Putamen (tissue), 1 donor: ENCODE measurements at places on chromosomes 7 and 10.

DNA sequence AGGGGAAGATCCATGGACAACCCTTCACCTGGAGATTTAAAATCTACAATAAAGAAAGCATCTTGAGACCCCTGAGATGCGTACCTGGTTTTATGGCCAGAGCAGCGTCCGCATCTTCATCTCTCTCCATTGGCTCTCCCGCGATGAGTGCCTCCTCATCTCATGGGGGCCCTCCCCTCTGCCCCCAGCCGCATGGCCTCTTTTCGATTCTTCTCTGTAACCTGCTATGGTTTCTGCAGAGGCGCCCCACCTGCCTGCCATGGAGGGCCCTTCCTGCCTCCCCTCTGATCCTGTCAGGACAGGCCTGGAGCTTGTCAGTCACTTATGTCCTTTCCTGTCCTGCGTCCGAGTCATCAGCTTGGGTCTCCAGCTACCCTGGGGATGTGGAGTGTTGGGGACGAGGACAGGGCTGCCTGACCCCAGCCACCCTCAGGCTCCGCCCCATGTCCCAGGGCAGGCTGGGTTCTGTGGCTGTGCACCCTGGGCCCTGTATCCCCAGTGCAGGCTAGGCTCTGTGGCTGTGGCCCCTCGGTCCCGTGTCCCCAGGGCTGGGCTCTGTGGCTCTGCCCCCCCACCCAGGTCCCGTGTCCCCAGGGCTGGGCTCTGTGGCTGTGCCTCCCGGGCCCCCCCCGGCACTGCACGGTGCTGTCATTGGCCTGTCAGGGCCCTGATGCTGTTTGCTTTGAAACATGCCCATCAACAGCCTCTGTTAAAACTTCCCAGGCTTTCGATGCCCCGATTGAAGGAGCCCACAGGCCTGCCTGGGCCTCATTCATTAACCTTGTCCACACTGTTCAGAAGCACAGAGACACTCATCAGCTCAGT is 99.8 kb downstream of the WDR37 start:
- DNase-seq, result no peak

DNA sequence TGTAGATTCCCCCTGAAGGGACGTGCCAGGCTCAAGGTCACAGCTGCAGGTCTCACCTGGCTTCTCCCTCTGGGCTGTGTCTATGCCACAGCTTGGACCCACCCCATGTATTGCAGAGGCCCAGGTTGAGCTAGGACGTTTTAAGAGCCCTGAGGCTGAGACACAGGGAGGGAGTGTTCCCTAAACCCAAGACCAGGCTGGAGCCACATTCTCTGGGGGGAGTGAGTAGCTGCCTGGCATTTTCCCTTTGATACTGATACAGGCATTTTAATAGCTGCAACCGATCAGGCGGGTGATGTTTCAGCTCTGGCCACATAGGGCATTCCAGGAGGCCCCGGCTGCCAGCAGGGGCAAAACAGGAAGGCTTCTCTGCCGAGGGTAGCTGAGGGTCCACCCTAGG is 13.4 kb downstream of the COL13A1 start:
- no peak for DNase-seq

- peak; percentile 7 for DNase-seq
These were observed 217.1 kb upstream of the DPP6 start for GRCh38 chr7:153835103-153835502.

DNA sequence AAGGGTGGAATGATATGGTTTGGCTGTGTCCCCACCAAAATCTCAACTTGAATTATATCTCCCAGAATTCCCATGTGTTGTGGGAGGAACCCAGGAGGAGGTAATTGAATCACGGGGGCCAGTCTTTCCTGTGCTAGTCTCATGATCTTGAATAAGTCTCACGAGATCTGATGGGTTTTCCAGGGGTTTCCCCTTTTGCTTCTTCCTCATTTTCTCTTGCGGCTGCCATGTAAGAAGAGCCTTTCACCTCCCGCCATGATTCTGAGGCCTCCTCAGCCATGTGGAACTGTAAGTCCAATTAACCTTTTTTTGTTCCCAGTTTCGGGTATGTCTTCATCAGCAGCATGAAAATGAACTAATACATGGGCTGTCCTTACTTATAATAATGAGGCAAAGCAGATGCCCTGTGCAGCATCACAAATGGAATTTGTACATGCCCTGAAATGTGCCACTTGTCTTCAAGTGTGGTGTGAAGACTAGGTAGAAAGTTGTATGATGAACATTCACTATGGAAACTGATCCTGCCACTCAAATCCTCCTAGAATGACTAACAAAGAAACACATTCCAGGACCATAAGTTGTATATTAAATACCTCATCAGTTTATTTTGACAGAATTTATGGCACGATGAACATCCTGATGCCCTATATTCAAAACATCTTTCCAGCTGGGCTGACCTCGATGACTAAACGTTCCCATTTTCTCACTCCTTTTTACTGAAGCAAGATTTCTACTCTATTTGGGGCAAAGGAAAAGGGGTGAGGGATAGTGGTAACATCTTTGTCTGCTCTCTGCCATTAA is 122.8 kb upstream of the CTTNBP2 start:
- no peak for DNase-seq

DNA sequence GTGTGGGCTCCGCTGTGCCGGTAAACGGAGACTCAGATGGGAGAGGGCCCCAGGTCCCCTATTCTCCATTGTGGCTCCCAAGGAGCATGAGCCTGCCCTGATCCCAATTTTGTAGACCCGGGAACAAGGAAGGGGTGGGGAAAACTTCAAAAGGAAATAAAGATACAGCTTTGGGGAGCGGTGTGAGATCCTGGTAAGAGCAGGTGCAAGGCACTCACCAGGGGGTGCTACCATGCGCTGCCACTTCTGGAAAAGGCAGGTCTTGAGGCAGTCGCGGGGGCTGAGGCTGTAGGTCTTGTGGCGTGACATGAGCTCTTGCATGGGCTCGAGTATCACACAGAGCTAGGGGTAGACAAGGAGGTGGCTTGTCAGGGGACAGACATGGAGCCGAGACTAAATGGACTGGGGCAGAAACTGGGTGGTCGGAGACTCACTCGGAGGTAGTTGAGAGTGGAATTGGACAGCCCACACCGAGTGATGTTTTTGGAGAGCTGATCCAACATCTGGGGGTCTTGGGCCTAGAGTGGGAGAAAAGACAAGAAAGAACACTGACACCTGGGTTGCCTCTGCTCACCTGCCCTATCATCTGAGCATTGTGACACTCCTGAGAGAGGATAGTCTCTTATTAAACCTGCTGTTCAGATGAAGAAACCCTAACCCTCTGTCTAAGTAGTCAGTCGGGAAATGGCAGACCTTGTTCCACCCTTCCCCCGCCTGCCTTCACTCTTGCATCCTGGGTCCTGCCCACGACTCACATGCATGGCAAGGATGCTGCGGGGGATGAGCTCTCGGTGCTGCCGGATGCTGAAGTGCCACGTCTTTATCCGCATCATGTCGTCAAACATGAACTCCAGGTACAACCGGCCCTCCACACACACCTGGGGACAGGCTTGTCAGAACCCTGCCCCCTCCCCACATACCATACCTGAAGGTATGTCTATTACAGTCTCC is 10.7 kb downstream of the LDB1 start:
- peak; percentile 77 for DNase-seq

- DNase-seq, result no peak
These were observed 206 bp downstream of the UPF2 start for GRCh38 chr10:12042409-12042796.
